ENCODE measurements at places on chromosomes 7 and 10.

GRCh38 chr7:46257761-46258448, 336.8 kb upstream of the IGFBP3 start:
- no peak for DNase-seq

DNA sequence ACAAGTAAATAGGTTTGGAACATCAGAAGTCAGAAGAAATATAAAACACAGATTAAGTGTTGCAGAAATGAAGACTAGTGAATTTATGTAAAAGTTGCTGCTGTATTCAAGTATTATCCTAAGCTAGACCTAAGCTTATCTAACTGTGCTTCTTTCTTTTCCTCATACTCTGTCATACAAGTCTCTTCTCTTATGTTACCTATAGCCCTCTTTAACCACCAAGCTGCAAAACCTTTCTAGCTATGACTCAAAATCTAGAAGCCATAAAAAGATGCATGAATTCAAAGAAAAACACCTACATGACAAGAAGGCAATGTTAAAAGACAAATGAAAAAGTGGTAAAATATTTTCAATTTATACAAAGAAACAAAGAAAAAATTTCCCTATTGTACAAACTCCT, 23.0 kb downstream of the DENND11 start:
- DNase-seq: no peak

- DNase-seq: no peak
Measured at GRCh38 chr7:108252177-108252576, 122.0 kb upstream of the LAMB4 start.

GRCh38 chr10:79984851-79985250, 35.9 kb upstream of the SFTPD start:
- no peak for DNase-seq

DNA sequence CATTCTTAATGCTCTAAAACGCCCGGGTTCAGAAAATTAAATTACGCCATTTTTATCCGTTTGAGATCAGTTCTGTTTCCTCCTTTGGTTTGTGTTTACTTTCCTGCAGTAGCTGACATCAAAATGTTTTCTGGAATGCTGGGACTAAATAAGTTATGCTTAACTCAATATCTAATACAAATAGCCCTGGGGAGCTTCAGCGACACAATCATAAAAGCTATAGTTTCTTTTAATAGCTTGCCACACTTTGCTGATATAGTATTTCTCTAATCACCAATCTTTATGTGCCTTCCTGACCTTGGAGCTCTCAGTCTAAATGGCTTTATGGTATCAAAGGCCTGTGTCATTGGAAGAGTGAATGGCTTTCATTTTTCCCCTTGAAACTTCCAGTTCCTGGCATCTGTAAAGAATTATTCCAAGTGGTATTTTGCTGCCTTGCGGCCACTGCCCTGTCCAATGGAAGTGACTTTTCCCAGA, 202.7 kb downstream of the HDAC9 start:
- no peak for DNase-seq

DNA sequence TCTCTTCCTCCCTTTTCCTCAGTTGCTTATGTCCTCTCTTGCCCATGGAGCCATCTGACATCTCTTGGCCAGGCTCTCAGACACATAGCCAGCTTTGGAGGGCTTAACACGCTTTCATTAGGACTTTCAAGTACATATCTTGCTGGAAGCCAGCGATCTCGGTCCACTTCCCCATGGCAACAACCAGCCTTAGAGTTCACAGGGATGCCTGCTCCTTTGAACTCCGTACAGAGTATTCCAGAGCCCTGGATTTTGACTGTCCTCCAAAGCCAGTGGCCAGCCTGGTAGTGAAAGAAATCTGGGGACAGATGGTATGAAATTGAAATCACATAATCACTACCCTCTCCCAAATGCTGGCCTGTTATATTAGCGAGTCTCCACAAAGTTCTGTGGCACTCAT, 370.5 kb upstream of the NPVF start:
- DNase-seq: no peak
